ENCODE measurements at places on chromosomes 16 and 17.

- DNase-seq: no peak
Observed at GRCh38 chr16:21611198-21611555, 11.8 kb downstream of the METTL9 start.

GRCh38 chr17:73342541-73343167 lies 30.9 kb upstream of the CDC42EP4 start:
- DNase-seq: peak; percentile 82

- DNase-seq: peak; percentile 95
Observed at GRCh38 chr17:81222906-81223761, at the start of gene CEP131. Gene CEP131 (minus strand): TSS chr17:81222965. CDS start chr17:81220056, 2,909 bp downstream.

- no peak for DNase-seq
Observed at GRCh38 chr16:53971616-53972015, 267.7 kb downstream of the FTO start.

GRCh38 chr17:15958484-15958854 lies 13.5 kb downstream of the ADORA2B start:
- DNase-seq: no peak

DNA sequence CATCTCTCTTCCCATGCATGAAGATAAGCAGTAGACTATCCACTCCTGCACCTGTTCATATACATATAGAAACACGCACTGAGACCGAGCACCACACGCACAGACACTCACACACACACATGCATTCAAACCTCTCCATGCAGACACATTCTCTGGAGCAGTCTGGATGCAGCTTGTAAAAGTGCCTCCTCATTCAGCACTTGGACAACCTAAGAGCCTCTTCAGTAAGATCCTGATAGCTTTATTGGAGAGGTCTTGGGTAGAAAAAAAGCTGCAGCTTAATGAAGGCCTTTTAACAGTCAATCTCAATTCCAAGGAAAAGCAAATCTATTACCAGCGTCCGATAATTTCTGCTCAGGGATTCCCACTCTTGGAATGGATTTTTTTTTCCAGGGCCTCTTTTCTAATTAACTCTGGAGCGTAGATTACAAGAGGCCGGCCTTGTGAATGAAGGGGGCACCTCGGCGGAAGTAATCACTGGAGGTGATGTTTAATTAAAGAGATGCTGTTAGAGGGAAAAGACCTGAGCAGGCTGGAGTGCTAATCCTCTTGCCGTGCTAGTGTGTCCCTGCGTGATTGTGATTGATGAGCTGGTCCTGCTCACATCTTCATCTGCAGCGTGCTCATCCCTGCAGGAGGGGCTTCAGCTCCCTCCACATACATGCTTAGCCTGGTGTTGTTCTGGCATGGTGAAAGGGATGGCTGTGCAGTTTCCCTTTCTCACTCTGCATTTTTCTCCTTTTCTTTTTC lies 155.1 kb downstream of the RBFOX1 start:
- no peak for DNase-seq

- DNase-seq: no peak
Observed at GRCh38 chr16:68331879-68332410, 21.1 kb downstream of the PRMT7 start.

- DNase-seq: no peak
Observed at GRCh38 chr17:42315402-42316156, 27.3 kb downstream of the STAT5A start.

DNA sequence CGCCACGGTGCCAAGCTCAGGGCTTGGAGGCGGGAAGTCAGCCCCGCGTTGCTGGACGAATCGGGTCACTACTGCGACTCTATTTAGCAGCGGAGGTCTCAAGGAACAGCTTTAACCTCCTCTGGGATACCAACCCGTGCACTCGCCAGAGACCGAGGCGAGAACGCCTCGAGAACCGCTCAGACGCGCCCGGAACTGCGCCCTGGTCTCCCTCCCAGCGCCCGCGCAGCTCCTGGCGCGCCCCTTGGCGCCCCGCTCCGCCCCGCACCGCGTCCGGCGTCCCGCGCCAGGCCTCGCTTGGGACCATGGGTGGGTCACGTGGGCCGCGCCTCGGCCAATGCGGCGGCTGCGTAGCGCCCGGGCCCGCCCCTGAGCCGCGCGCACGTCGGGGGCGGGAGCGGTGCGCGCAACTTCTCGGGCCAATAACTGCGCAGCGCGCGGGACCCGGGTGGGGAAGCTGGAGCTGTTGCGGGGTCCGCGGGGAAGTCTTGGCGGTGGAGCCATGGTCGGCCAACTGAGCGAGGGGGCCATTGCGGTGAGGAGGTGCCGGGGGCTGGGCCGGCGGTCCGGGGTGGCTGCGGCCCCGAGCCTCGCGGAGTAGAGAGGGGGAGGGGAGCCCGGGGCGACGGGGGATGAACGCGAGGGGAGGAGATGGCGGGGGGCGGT lies at the start of the genes RPA1 and SMYD4:
Gene RPA1, plus strand, starts transcription at position 414 of the 666 bp plus-strand sequence. Its CDS starts 89 bp downstream, at position 503.
Gene SMYD4, minus strand, starts transcription at position 311 of the 666 bp plus-strand sequence. CDS start 1,908 bp downstream, outside the sequence.
- DNase-seq: peak; percentile 82

GRCh38 chr16:89123831-89124100 lies 30.1 kb downstream of the ACSF3 start:
- no peak for DNase-seq

GRCh38 chr16:13244770-13245169 lies 343.4 kb downstream of the SHISA9 start:
- no peak for DNase-seq

- peak; percentile 64 for DNase-seq
Observed at GRCh38 chr17:44338702-44339101, 6.4 kb upstream of the GRN start.

DNA sequence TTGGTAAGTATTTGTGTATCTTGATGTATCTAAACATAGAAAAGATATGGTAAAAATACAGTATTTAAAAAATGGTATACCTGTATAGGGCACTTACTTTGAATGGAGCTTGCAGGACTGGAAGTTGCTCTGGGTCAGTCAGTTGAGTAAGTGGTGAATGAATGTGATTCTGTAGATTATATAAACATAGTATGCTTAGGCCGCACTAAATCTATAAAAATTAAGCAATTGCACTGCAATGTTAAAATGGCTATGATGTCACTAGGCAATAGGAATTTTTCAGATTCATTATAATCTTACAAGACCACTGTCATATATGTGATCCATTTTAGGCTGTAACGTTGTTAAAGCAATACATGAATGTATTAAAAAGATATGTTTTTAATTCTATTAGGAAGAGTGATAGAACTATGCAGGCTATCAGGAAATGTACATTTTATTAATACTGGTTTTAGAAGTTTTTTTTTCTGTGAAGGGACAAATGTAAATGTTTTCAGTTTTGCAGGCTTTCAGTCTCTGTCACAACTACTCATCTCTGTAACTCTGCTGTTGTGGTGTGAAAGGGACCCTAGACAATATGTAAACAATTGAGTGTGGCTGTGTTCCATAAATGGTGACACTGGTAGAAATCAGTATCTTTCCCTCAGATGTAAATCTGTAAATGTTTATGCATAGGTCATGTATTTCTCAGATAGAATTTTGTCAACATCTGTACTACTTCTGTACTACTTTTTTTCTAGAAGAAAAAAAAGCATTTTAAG lies 10.5 kb downstream of the CBFB start:
- no peak for DNase-seq

DNA sequence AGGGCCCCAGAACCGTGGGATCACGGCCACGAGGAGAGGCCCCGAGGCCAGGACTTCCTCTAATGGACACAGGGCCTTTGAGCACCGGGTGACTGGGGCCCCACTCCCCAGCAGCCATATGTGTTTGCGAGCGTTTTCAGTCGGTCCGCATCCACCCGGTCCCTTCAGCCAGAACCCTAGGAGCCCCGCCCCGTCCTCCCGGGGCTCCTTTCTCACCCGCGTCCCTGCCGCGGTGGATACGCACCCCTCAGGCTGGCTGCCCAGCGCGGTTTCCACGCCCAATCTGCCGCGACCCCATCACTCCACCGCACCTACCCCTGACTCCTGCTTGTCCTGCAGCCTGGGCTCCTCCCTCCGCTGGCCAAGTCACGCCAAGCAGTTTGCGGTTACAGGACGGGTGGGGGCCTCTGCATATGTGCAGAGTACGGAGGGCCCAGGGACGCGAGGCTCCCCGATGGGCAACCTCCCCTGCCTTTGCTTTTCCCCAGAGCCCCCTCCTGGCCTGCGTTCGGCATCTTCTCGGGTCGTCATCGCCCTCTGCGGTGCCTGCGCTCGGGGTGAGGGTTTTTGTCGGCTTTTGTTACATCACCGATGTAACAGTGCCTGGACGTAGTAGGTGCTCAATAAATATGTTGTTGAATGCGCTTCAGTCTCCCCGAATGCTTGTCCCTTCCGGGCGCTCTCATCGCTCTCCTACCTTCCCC lies 1.0 kb upstream of the TTYH2 start:
- DNase-seq: peak; percentile 41

- DNase-seq: no peak
Observed at GRCh38 chr17:38324141-38324697, 19.5 kb downstream of the GPR179 start.

DNA sequence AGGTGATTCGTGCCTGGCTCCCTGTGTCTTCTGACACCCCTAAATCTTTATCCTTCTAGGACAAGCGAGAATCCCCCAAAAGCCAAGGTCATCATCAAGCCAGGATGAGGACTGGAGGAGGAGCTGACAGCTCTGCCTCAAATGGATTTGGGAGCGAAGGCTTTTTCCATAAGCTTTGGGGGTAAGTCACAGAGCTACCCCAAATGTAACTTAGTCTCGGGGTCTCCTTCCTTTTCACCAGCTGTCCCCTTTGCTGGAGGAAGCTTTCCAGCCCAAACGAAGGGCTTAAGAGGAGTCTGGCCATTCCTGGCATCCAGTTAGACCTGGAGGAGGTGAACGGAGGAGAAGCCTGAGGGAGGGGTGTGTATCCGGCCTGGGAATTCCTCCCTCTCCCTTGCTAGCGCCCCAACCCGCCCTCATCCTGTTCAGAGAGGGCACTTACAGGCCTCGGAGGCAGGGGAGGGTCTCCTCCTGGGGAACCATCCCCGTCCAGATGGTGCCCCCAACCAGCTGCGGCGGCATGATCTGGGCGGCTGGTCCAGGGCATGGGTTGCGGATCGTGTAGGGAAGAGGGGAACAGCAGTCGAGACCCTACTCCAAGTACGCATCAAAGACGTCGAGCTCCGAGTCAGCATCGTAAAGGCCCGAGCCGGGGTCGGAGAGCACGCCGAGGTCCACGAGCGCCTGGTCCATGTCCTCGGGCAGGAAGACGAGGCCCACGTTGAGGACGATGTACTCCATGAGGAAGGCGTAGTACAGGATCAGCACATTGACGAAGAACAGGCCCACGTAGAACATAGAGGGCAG lies 938 bp downstream of the DEXI start:
- peak; percentile 33 for DNase-seq

DNA sequence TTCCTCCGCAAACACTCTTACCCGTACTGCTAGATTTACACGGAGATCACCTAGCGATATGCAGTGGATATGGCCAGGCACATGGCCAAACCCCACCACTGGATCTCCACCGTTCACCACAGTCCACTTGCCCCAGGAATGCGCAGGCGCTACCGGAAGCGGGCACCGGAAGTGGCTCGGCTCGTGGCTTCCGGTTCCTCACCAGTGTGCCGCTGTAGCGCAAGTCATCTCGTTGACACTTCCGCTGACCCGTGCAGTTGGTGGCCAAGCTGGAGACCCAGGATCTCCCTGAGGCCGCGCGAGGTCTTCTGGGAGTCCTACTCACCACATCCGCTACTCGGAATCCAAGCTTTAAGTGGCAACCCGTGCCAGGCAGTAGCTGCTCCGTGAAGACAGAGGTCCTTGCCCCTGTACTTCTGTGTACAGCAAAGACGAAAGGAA lies 11.5 kb downstream of the ZNF597 start:
- DNase-seq: no peak

DNA sequence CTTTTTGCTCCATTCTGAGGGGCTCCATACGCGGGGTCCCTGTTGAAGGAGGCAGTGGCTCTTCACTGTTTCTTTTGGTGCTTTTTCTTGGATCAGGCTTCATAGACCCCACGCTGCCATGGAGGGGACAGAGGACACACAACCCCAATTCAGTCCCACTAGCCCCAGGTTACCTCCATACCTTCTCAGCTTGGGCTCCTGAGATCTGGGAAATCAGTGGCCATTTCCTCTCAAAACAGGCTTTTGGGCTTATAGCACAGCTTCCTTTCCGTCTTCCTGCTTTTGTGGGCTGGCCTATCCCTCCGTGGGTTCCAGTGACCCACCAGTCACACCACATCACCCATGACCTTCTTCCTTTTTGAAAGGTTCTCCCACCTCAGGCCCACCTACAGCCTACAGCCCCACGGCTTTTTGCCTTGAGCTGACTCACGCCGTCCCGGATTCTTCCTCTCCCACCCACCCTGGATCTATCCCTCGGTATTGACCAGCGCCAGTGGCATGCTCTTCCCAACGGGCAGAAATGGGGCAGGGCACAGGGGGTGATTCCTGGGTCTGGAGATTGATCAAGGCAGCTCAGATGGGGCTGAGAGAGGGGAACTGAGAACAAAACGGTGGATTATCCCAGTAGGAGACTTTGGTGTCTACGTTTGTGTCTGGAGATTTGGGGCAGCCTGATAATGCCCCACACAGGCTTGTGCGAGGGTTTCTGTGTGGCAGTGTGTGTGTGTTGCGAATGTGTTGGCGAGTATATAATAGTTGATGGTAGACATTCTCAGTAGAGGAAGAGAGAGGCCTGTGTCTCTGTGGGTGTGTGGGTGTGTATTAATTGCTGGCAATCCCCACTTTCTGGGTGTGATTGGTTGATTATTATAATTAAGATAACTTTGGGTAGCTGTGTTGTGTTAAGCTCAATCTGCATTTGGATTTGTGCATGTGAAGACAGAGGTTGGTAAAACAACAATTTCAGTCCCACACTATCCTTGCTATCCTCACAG lies 3.8 kb downstream of the TBX21 start:
- no peak for DNase-seq

DNA sequence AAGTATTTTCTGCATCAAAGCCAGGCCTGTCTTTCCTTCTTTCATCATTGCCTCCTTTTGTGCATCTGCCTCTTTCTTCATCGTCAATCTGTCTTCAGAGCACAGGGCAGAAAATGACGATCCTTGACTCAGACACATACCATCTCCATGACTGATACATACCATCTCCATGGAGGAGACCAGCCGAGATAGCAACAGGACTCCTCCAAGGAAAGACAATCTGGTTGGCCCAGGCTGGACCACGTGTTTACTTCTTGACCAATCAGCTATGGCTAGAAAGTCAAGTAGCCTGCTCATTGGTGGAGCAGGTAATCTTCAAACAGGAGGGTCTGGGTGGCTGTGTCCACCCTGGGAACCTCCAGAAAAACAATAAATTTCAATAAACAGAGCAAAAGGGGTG lies 164.6 kb downstream of the CPPED1 start:
- peak; percentile 81 for DNase-seq

- no peak for DNase-seq
Observed at GRCh38 chr17:19578545-19578944, 44.9 kb downstream of the SLC47A1 start.

DNA sequence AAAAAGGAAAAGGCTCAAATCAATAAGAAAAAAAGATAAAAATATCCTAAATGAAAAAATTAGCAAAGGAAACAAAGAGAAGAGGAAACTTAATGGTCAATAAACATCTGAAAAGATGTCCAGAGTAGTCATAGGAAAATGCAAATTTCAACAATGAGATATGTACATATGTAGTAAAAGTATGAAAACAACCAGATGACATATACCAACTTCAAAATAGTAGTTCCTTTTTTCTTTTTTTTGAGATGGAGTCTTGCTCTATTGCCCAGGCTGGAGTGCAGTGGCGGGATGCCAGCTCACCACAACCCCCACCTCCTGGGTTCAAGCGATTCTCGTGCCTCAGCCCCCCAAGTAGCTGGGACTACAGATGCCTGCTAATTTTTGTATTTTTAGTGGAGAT lies 21.7 kb upstream of the NFAT5 start:
- DNase-seq: no peak

- no peak for DNase-seq
Observed at GRCh38 chr17:57403236-57403635, 146.9 kb downstream of the MSI2 start.
